Stimulated activated CD8-positive, alpha-beta memory T cell treated with anti-CD3 and anti-CD28 coated beads, Interleukin-4, amount 100 ng/mL, for 1 hour (primary cell): ENCODE measurements at places on chromosomes 7 and 10.

DNA sequence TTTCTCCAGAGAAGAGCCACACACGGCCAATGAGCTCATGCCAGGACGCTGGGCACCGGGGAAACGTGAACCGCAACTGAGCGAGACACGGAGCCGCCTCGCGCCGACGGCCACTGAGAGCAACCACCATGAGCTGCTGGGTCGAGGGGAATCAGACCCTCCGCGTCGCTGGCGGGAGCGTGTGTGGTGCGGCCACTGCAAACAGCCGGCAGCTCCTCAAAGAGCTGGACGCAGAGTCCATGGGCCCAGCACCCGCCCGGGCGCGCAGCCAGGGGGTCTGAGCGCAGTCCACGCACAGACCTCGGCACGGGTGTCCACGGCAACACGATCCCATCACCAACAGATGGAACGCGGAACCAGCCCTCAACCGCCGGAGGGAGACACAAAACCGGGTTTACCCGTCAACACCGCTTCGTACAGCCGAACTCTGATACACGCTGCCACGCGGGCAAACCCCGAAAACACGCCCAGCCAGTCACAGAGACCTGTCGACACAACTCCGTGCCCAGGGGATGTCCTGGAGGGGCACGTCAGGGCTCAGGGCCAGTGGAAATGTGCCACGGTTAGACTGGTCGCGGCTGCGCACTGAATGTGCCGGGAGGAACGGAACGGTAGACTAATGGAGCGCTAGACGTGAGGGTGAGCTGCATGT is 147.1 kb downstream of the ELFN1 start:
- DNase-seq: no peak

DNA sequence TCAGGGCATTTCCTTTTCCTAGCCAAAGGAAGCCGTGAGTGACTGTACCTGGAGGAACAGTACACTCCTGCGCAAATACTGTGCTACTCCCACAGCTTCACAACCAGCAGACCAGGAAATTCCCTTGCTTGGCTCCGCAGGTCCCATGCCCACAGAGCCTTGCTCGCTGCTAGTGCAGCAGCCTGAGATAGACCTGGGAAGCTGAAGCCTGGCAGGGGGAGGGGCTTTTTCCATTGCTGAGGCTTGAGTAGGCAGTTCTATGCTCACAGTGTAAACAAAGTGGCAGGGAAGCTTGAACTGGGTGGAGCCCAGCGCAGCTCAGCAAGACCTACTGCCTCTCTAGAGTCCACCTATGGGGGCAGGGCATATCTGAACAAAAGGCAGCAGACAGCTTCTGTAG is 291.2 kb downstream of the HGF start:
- DNase-seq: no peak

- DNase-seq: no peak
These were observed 188.0 kb downstream of the GRID1 start for GRCh38 chr10:86178401-86179152.

GRCh38 chr7:158613481-158613880 is 25.9 kb upstream of the PTPRN2 start:
- no peak for DNase-seq

DNA sequence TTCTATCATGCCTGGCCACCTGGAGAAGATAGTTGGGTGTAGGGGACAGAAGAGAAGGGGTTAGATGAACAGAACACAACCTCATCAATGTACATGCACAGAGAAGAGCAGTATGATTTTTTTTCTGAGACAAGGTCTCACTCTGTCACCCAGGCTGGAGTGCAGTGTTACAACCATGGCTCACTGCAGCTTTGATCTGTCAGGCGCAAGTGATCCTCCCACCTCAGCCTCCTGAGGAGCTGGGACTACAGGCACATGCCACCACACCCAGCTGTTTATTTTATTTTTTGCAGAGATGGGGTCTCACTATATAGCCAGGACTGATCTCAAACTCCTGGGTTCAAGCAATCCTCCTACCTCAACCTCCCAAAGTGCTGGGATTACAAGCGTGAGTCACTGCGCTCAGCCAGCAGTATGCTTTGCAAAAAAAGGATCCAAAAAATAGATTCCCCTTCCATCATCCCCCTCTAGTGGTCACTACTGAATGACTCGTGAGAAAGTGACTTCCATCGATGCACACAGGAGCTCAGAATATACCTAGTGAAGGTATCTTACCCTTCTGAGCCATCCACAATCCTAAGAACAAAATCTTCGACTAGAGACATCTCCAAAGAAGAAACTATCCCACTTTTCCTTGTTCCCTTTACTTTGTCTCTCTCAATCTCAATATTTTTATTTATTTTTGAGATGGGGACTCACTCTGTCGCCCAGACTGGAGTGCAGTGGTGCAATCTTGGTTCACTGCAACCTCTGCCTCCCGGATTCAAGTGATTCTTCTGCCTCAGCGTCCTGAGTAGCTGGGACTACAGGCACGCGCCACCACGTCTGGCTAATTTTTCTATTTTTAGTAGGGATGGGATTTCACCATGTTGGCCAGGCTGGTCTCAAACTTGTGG is 21.0 kb downstream of the ZCWPW1 start:
- no peak for DNase-seq

DNA sequence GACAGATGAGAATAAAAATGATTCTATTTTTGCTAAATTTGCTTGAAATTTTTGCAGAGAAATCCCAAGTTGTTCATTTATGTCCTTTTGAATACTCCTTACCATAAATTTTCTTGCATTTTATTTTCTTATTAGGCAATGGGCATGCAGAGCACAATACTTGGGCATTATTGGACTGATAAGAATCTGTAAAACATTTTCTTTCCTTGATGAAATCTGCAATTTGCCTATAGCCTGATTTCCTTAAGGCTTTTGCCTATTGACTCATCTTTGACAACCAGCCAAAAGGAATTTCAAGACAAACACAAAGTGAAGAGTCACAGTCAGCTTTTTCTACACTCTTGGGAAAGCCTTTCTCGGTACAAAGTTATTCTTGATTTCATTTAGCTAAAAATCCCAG is 30.5 kb upstream of the GNAT3 start:
- no peak for DNase-seq

- no peak for DNase-seq
These were observed 91.7 kb downstream of the ELFN1 start for GRCh38 chr7:1761774-1762173.
